ENCODE measurements at places on chromosomes 1 and 21.

DNA sequence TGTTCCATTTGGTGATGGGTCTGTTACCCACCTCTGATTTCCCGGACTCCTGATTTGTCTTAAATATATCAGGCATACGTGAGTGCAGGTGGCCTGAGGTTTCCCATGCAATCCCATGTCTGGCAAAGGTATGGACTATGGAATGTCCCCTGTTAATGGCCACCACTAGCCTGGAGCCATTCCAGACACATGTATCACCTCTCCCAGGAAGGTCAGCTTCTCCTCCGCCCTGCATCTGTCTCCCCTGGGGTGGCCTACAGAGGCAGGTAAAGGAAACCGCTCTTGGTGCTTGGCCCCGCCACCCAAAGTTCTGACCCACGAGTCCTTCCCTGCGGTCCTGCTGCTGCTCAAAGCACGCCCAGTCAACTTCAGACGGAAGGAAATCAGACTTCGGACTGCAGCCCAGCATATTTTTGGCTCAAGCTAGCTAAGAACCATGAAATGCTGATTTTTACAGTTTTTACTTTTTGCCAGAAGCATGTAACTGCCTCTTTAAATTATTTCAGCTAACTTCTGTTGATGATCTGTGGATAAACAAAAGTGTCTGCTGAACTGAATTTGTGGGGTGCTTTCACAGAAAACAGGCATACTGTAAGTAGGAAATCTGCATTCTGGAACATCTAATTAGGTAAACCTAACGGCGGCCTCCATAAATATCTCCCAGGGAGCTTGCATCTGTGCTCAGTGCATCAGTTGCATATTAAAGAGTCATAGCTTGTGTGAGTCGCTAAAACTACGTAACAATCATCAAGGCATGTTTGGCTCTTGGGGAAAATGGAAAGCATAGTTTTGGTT lies 105.9 kb downstream of the PCP4 start:
- DNase-seq = no peak

GRCh38 chr1:12339396-12339795 lies 109.6 kb downstream of the VPS13D start:
- no peak for DNase-seq

DNA sequence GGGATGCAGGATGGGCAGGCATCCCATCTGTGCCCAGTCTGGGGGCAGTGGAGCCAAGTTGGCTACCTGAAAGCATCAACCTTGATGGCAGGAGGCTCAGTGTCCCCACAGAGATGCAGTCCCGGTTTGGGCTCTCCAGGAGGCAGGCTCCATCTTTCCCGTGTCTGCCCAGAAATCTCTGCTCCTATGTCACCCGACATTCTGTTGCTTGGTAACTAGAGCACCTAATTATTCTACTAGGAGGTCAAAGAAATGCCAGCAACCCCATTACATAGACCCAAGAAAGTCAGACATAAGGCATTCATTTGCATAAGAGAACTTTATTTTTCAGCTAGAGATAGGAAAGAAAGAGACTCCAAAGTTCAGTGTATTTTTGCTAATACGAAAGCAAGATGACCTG lies 100.3 kb upstream of the BACE2 start:
- no peak for DNase-seq

- DNase-seq = no peak
Measured at GRCh38 chr1:219847215-219847855, 81.0 kb downstream of the SLC30A10 start.

DNA sequence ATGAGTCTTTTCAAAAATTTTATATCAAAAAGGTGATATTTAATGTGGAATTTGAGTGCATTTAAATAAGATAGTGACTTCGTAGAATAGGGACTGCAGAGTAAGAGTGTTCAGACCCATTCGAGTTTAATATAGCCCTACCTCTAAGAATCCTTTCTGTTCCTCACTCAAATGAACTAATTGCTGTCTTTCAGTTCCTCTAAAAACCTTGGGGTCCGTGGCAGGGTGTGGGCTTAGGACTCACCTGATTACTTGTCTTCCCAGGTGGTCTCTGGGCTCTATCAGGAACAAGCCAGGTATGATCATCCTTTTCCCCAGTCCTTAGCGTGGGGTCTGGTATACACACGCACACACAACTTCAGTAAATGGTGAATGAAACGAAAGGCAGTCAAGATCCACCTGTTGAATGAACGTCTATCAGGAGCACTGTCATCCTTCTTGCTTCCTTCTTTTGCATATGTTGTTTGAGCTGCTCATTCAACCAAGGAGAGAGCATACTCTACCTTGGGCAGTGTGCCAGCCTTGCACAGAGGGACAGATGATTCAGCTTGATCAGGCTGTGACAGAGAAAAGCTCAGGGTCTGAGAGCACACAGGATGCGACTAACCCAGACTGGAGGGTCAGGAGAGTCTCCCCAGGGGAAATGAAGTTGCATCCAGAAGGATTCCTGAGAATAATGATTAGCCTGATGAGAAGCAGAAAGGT lies 1.2 kb upstream of the RNF11 start:
- DNase-seq = peak; percentile 75

- no peak for DNase-seq
Measured at GRCh38 chr1:57489358-57490036, 65.6 kb upstream of the DAB1 start.

DNA sequence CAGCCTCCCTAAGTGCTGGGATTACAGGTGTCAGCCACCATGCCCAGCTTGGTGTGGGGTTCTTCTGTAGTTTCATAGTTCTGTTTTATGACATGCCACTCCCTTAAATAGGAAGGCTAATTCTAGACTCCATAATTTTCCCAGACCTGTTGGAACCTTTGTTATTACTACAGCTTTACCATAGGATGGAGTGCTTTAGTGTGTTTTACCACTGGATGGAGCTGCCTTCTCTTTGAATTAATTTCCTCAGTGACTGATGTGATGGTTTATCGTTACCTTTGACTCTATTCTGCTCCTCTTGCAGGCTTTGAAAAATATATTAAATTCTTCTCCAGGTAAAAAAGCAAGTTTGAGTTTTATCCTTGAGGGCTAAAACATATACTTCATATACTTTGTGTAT lies 84.6 kb upstream of the NEK7 start:
- DNase-seq = no peak

DNA sequence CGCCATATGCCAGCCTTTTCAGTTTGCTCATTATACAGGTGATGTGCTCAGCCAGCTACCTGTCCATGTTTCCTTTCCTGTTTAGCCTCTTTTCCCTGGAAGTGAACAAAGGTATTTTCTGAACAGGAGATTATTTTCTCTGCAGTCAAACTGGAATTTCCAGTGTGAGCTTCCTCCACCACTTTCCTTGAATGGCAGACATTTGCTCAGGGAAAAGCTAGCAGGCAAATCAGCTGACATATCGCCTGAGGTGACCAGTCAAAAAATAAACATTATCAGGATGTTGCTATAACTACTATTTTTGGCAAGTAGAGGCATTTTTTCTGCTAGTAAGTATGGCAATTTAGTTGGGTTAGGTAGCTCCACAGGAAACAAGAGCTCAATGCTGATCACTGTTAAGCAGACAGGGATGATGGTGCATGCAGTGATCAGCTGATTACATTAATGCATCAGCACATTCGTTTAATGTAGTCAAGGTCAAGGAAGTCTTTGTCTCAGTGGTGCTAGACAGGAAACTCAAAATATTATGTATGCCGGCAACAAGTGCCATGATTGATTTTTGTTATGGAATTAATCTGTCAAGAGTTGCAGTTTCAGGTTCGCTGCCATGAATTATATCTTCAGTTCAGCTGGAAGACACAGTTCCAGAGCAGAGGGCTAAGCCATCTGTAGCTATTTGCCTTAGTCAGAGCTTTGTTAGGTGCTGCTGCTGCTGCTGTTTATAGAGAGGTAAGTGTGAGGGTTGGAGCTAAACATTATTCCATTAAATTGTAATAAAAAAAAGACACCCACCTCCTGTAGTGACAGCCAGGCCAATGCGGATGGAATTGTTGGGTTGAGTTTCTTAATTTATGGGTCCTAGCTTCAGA lies 179.7 kb upstream of the ST6GALNAC5 start:
- no peak for DNase-seq

DNA sequence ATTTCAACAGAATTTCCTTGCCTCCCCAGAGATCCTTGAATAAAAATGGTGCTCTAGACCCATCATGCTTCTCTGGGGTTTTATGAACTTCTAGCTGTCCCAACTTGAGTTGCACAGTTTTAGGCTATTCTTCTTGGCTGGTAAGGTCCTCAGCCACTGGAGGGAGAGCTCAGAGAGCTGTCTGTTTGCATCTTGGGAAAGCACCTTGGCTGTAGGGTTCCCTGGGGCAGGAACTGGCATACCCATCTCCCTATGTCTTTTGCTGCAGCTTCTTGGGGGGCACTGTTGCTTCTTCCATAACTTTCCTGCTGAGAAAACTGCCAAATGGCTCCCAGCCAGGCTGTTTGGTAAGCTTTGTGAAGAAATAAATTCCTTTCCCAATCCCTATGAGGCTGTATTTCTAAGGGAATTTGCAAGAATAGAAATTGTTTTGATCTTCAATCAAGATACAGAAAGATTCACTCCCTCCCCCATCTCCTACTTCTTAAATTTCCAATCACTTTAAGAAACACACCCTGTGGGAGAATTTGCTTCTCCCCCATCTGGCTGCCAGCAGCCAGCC lies 8.2 kb upstream of the FMOD start:
- no peak for DNase-seq

DNA sequence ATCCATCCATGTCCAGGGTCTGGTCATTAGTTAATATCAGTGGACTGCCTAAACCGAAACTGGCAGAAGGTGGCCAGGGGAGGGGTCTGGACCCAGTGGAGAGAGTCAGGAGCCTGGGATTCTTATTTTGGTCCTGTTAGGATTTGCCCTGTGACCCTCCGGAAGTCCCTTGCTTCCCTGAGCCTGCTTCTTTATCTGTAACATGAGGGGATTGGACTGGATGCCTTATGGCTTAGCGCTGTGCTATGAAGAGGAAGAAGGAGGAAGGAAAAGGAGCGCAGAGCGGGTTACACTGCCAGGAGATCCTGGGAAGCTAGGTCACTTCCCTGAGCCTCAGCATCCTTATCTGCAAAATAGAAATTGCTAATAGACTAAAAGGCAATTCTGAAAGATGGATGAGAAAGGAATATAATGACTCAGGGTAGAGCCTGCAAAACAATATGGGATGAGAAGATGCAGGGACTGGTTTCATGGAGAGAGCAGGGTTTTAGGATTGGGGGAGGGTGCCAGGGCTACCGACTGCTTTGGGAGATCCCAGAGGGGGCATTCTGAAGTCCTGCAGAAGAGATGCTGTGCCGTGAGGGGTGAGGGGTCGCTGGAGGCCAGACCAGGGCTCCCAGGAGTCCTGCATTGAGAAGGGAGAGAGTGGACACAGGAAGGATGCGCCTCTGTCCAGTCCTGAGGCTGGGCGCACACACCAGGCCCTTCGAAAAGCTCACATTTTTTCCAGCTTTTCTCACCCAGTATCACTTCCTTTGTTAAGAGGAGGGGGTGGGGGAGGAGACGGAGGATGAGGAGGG lies 460 bp upstream of the ADORA1 start:
- peak; percentile 43 for DNase-seq

- DNase-seq = no peak
Measured at GRCh38 chr1:7962014-7962335, 464 bp downstream of the PARK7 start.

- no peak for DNase-seq
Measured at GRCh38 chr1:119139857-119140176, 636 bp downstream of the WARS2 start.

DNA sequence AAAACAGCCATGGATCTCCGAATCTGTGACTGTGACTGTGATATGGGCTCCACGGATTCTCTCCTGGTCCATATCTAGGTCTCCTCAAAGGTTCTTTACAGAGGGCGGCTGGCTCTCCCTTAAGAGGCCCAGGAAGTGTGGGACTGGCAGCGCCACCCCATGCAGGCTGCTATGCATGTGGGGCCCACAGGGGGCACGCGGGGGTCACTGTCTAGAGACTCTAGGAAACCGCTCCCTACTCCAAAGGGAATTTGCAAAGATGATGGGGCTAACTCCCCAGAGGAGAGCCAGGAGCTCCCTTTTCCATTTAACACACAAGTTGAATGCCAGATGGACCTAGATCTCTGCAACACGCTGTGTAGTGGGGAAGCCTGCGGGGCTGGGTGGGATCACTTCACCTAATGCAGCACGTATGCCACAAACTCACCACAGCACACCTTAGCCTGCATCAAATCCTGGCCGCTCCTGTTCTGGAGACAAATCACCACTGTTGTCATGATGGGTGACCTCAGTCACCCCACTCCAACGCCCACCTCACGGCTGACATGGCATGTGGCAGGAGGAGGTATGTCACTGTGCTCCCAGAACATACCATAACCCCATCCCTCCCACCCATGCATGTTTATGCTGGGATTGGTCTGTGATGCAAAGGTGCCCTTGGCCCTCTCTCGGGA lies 61.7 kb downstream of the SLC45A1 start:
- DNase-seq = no peak

GRCh38 chr1:98991127-98992012 lies 13.3 kb downstream of the PLPPR5 start:
- DNase-seq = no peak

- no peak for DNase-seq
Measured at GRCh38 chr21:42307106-42307505, 8.1 kb downstream of the TFF3 start.
